Neural progenitor cell (in vitro differentiated cells): ENCODE measurements at places on chromosomes 11 and 22. TPM values are rescaled to one million over a fixed set of nuclear protein-coding genes. Genes with fewer than 3 reads are reported as not detected.

GRCh38 chr22:17851759-17852158 is 77.5 kb upstream of the BID start:
- H3K4me3 ChIP-seq, result no peak overlapping the region
- peaks cover 13% of the 10 kb centered on the region for H3K4me1 ChIP-seq
- no peaks in the 10 kb centered on the region for H3K36me3 ChIP-seq
- H3K27ac ChIP-seq, result no peak overlapping the region

GRCh38 chr11:131331546-131331945 is 38.9 kb upstream of the NTM start:
- H3K4me3 ChIP-seq, result no peak overlapping the region
- H3K4me1 ChIP-seq, result peaks cover 14% of the 10 kb centered on the region
- DNase-seq, result no peak
- H3K27ac ChIP-seq, result no peak overlapping the region
- no peaks in the 10 kb centered on the region for H3K27me3 ChIP-seq

DNA sequence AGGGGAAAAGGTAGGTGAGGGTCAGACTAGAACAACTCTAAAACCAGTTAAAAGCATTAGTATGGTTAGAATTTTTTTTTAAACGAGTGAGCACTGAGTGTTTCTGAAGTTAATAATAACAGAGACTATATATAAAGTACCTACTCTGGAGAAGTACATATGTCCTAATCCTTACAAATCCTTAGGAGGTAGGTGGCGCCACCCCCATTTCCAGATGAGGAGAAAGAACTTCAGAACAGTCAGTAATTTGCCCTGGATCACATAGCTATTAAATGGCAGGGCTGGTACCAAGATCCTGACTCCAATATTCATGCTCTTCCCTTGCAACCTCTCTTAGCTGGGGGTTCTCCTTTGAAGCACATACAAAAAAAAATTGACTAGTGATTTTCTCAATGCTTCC is 80.5 kb downstream of the CLPB start:
- H3K4me3 ChIP-seq, result no peak overlapping the region
- H3K27ac ChIP-seq, result no peak overlapping the region
- H3K27me3 ChIP-seq, result no peaks in the 10 kb centered on the region

GRCh38 chr22:49427941-49428340 is 399.7 kb downstream of the BRD1 start:
- no peak overlapping the region for H3K27ac ChIP-seq
- no peaks in the 10 kb centered on the region for H3K36me3 ChIP-seq
- no peak for DNase-seq
- H3K27me3 ChIP-seq, result no peaks in the 10 kb centered on the region
- peaks cover 10% of the 10 kb centered on the region for H3K4me1 ChIP-seq

The C11orf24 gene
- 9.7 and 19.9 TPM in 2 replicates for total RNA-seq

DNA sequence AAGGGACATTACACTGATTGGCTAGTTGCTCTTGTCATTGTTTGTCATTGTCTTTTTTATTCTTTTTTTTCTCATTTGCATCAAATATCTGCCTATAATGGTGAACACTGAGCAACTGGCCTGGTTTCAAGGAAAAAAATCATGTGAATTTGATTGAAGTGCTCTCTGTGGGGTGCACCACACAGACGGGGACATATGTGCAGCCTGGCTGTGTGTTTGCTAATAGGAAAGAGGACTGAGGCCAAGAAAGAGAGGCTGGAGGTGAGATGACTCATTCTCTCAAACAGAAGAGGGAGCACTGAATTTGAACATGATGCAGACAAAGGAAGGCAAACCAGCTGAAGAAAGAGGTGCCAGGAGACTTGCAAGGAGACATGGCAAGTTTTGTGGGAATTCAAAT is 684.9 kb upstream of the CCDC90B start:
- H3K27me3 ChIP-seq, result no peaks in the 10 kb centered on the region
- peaks cover 9% of the 10 kb centered on the region for H3K4me1 ChIP-seq
- no peak for DNase-seq
- H3K27ac ChIP-seq, result no peak overlapping the region
- H3K4me3 ChIP-seq, result no peak overlapping the region

The SAA1 gene
- total RNA-seq, result not detected in 2 replicates

- H3K4me1 ChIP-seq, result no peaks in the 10 kb centered on the region
- H3K4me3 ChIP-seq, result no peak overlapping the region
- no peak for DNase-seq
- no peak overlapping the region for H3K27ac ChIP-seq
- H3K36me3 ChIP-seq, result no peaks in the 10 kb centered on the region
These were observed 5.5 kb downstream of the RPS6KA4 start for GRCh38 chr11:64364435-64364834.

The CCDC88B gene
- total RNA-seq, result 0.62 and 9.0 TPM in 2 replicates

- no peak overlapping the region for H3K27ac ChIP-seq
- no peak overlapping the region for H3K4me3 ChIP-seq
- H3K4me1 ChIP-seq, result peaks cover 14% of the 10 kb centered on the region
- no peaks in the 10 kb centered on the region for H3K36me3 ChIP-seq
These were observed 18.1 kb upstream of the RFPL2 start for GRCh38 chr22:32222991-32223390.

- H3K4me3 ChIP-seq, result no peak overlapping the region
- H3K4me1 ChIP-seq, result peaks cover 10% of the 10 kb centered on the region
- DNase-seq, result no peak
- H3K27ac ChIP-seq, result no peak overlapping the region
- H3K27me3 ChIP-seq, result no peaks in the 10 kb centered on the region
These were observed 30.9 kb downstream of the MICAL2 start for GRCh38 chr11:12141283-12141682.

The CD151 gene
- total RNA-seq, result 37.4 and 82.2 TPM in 2 replicates

DNA sequence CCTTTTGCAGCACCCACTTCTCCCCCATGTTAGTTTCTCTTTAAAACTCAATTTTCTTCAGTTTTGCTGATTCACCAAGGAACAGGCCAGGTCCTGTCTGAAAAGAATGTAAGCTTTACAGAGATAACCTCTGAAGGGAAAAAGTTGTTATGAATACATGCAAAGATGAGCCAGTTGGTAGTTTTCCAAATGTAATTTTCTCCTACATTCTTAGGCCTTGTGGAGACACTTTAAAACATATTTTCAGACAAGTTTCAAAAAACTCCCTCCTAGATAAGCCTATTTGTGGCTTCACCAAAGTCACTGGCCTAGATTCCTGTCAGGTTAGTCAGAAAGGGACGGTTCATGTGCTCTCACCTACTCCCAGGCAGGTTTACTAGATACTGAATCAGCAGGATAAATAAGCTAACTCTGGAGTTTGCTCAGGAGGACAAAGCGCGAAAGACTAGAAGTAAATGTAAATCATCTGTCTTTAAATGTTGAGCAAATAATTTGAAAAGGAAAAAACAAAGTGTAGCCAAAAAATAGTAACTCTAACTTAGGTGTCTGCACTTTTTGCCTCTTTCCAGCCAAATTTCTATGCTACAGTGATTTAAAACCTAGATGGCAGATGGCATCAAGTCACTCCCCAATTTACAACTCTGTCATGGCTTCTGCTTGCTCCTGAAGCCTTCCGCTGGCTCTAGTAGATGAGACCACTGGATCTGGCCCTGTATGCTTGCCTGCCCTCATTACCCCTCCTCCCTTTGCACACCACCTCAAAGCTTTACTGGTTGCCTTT is 4.9 kb upstream of the ATP6V1E1 start:
- peaks cover 12% of the 10 kb centered on the region for H3K4me1 ChIP-seq
- no peak overlapping the region for H3K27ac ChIP-seq
- H3K36me3 ChIP-seq, result no peaks in the 10 kb centered on the region
- no peak for DNase-seq
- H3K27me3 ChIP-seq, result no peaks in the 10 kb centered on the region
- no peak overlapping the region for H3K4me3 ChIP-seq

The CBLIF gene
- not detected in 2 replicates for total RNA-seq
